Cortex of kidney (tissue), 1 donor: ENCODE measurements at places on chromosomes 7 and 10.

GRCh38 chr7:139044813-139045794 lies 9.3 kb upstream of the ZC3HAV1L start:
- no peak for DNase-seq

GRCh38 chr7:16025696-16026095 lies 339.2 kb upstream of the MEOX2 start:
- DNase-seq = no peak

DNA sequence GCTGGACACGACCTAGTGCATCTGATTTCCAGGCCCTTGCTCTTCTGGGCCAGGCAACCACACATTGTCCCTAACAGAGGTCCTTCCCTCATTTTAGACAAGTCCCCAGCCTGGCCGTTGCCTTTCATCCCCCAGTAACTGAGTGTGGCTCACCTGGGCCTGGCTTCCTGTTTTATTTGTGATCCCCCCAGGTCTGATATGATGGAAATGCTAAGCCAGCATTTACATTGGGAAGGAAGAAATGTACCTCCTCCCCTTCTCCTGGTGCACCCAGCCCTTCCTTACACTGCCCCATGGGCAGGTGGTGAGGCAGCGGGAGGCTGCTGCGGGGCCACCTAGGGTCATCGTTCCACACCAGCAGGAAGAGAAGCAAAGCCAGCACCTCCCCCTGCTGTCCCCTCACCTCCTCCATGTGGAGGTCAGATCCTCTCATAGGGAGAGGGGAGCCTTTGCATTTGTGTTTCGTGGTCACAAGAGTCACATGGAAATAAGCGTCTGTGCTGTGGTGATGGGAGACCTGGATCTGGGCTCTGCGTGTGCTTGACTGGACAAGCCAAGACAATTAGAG lies 108.8 kb downstream of the GLRX3 start:
- no peak for DNase-seq

DNA sequence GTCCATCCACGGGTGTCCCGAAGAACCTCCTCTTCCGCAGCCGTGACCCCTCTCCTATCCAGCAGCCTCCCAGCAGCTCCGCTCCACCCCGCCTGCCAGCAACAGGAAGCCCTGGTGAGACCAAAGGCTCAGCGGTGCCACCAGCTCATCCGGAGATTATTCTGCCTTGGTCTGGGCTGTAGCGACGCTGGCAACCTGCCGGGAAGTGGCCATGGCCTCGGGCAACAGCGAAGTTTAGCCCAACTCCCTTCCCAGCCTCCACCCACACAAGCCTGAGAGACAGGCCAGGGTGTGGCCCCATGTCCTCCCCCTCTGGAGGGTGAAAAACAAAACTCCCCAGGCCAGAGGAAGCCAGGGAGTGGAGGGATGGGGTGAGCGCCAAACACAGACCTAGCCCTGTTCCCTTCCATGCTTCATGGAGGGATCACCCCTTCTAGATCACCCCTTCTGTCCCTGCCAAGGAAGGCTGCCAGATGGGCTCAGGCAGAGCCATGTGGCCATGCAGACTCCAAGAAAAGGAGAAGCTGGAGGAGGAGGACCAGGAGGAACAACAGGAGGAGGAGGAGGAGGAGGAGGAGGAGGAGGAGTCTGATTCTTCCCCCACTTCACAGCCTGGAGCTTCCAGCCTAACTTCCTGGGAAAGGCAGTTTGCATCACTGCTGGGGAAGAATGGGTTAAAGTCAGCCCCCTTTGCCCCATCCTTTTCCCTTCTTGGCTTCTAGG lies 918 bp downstream of the CALHM2 start:
- DNase-seq = no peak

GRCh38 chr10:125812128-125812750 lies 10.8 kb downstream of the UROS start:
- DNase-seq = no peak

GRCh38 chr10:51663086-51663485 lies 36.3 kb downstream of the CSTF2T start:
- DNase-seq = no peak

GRCh38 chr10:5354068-5354467 lies 10.7 kb upstream of the UCN3 start:
- DNase-seq = no peak

- DNase-seq = no peak
These were observed 13.9 kb downstream of the FKBP6 start for GRCh38 chr7:73341877-73342276.

DNA sequence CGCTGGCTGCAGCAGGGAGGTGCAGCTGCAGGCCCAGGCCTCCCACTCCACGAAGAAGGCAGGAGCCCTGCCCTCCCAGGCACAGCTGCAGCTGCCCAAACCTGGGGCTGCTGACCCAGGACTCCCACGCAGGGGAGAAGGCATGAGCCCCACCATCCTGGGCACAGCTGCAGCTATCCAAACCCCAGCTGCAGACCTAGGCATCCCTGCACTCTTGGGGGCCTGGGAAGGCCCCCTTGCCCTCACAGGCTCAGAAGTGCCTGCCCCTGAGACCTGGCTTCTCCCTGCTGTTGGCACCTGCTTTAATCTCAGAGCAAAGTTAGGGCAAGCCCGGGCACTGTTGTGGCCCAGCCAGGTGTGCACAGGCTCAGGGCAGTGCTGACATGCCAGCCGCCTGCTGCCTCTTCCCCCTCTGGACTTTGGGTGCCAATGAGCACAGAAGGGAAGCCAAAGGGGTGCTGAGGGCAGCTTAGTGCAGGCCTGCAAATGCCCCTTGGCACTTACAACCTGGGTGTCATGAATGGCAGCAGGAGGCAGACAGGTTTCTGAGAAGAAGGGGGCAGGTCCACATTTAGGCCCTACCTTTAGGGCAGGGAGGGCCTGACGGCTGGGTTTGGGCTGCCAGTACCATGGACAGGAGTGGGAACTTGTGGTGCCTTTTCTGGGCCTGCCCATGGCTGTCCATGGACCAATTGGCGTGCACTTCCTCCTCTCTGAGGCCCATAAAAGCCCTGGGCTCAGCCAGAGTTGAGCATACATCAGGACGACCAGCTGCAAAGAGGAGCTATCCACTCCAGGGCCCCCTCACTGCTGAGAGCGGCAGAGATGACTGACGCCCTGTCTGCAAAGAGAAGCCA lies 31.1 kb downstream of the CRTAC1 start:
- DNase-seq = no peak

- DNase-seq = no peak
These were observed 10.8 kb upstream of the ZNF862 start for GRCh38 chr7:149827089-149827981.

DNA sequence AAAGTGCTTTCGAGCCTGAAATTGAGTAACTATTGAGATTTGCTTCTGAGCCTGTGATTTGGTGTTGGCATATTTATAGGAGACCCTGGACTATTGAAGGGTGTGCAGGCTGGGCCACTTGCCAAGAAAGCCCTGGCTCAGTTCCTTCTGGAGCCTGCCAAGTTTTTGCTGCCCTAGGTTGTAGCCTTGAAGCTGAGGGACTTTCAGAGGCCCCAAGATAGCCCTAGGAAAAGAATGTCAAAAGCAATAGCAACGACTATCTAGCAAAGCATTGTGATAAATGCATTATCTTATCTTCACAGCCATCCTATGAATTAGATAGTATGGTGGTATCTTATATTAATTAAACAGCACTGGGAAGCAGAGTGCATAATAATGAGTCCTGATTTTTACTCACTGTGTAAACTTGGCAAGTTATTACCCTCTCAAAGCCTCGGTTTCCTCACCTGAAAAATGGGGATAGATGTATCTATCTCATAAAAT lies 473.7 kb upstream of the PODXL start:
- DNase-seq = no peak

GRCh38 chr7:38222481-38223096 lies 44.5 kb downstream of the STARD3NL start:
- DNase-seq = no peak

DNA sequence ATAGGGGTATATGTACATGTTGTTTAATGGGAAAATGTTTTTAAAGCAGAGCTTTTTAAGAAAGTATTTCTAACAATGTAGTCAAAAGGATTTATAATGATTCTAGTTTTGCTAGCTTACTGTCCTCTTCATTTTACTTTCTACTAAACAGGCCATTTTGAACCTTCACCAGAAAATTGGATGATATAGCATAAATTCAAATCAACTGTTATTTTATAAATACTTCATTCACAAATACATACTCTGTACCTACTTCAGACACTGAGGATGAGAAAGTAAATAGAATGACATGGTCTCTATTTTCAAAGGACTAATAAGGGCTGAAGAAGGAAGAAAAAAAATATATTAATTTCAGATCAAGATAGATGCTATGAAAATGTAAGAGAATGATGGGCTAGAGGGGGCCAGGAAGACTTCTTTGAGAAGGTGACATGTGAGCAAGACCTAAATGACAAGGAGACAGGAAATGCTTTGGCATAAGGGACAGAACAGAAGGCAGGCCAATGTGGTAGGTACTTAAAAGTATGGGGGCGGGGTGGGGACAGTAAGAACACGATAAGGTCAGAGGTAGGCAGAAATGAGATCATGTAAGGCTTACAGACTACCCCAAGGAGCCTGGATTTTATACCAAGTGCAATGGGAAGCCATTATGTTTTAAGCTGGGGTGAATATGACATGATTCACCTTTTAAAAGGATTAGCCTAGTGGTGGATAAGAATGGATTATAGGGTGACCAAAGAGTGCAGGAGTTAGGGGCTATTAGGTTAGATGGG lies 5.2 kb downstream of the NAMPT start:
- no peak for DNase-seq

DNA sequence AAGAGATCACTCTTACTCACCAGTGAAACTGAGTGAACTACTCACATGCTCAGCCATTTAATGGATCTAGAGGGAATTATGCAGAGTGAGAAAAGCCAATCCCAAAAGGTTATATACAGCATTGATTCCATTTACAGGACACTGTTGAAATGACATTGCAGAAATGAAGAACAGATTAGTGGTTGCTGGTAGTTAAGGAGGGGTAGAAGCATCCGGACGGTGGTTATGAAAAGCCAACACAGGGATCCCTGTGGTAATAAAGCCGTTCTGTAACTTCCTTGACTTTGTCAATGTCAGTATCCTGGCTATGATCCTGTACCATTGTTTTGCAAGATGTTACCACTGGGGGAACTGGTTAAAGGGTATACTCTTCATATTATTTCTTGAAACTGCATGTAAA lies 253.4 kb downstream of the USP6NL start:
- no peak for DNase-seq

DNA sequence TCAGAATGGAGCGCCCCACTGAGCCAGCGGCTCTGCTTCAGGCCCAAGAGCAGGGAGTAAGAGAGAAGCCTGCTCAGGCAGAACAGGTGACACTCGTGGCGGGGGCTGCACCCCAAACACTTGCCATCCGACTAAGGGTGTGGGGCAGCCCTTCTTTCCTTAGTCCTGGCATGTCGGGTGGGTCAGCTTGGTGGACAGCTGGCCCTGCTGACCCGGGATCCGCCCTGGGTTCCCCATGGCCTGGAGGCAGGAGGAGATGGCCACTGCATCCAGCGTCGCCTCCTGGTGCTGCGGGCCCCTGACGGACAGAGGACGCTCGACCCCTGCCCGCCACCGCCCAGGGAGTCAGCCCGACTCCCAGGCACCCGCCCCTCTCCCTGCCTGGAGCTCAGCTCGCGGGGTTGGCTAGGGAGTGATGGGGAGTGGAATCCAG lies 1.2 kb upstream of the PAOX start:
- no peak for DNase-seq

DNA sequence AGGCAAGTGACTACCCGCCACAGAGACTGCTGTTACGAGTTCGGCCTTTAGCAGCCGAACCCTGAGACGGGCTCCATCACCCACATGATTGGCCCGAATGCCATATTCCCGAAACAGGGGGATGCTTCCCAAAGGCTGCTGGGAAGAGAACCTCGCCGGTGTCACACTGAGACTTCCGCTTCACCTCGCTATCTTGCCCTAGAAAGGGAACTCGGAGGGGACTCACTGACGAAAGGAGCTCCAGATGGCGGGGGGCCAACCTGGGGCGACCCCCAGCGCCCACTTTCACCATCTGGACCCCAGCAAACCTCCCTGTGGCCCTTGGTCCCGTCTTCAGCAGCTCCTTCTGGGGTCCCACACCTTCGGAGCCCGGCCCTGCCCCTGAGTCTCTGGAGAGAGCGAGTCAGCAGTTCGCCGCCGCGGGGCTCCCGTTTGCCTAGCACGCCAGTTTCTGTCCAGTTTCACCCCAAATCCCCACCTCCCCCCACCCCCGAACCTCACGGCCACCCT lies 529 bp downstream of the HPS1 start:
- DNase-seq = no peak

DNA sequence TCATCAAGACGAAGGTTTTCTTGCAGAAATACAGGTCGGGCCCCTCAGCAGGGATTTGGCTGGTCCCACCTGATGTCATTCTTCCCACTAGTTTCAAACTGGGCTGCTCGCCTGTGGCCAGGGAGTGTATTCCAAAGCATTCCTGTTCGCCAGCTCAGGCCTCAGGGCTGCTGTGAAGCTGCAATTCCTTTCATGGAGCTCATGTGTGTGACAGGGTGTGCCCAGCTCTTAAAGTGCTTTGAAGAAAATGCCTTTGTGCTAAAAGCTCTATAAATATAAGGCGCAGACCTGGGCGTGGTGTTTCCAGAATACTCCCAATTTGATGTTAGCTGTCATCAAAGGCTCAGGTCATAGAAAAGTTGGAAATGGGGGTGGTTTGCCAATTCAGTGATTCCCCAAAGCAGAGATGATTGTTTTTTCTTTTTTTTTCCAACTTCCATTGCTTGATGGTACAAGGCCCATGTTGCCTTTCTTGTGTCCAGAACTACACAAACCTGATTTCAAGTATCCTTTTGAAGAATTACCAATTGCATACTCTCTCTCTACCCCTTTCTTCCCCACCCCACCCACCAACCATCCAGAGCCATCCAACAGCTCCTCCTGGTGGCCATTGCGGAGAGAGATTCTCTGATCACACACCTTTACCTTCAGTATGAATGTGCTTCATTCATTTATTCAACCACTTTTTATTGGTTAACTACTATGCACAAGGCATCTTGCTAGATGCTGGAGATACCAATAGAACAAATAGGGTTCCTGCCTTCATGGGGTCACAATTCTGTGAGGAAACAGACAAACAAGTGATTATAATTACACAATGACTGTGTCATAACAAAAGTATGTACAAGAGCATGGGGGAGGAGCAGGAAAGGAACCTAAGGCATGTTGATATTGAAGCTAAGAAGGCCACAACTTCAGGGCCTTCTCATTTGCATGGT lies 297.3 kb upstream of the LYZL1 start:
- no peak for DNase-seq

- DNase-seq = no peak
These were observed 7.8 kb downstream of the DNAJC2 start for GRCh38 chr7:103336761-103337160.
